ENCODE measurements at places on chromosomes 5 and 9. TPM values are rescaled to one million over a fixed set of nuclear protein-coding genes. Genes with fewer than 3 reads are reported as not detected.

Gene DIPK1B
- 22.3 TPM for total RNA-seq

Gene EFNA5
- total RNA-seq, result 5.9 TPM

Gene CDH9
- not detected for total RNA-seq

Gene EDIL3
- total RNA-seq, result 2.5 TPM

Gene SPINK6
- not detected for total RNA-seq

Gene TEX48
- not detected for total RNA-seq

Gene BHMT2
- total RNA-seq, result 126 TPM
